ENCODE measurements at places on chromosomes 6 and 20.
A peak's percentile ranks its signal among the peaks of the same experiment; 100 is the strongest.

DNA sequence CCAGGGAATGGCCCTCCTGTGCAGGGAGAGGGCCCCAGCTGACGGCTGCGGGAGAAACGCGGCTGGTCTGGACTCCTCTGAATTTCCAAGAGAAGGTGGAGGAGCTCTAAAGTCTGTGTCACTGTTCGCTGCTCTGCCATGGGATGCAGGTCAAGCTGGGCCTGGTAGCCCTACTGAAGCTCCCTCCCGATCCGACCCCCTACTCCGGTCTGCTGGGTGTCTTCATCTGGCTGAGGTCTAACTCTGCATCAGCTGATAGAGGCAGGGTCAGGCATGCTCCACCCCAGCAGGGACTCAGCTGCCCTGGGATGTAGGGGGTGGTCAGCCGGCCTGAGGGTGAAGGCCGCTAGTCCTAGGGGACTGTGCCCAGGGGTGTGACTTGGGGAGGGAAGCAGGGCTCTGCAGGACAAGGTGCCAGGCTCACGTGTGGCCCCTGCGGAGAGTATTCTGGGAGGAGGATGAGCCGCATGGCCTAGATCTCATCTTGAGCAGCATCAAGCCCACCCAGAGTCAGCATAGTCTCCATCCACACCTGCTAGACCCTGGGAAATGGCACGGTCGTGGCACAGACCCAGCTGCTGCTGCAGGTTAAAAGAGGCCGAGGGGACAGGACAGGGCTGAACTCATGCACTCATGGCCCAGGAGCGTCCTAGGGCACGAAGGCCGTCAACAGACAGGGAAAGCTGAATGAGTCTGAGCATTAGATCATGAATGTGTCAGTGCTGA lies 1.4 kb downstream of the CST3 start:
- DNase-seq: no peak

DNA sequence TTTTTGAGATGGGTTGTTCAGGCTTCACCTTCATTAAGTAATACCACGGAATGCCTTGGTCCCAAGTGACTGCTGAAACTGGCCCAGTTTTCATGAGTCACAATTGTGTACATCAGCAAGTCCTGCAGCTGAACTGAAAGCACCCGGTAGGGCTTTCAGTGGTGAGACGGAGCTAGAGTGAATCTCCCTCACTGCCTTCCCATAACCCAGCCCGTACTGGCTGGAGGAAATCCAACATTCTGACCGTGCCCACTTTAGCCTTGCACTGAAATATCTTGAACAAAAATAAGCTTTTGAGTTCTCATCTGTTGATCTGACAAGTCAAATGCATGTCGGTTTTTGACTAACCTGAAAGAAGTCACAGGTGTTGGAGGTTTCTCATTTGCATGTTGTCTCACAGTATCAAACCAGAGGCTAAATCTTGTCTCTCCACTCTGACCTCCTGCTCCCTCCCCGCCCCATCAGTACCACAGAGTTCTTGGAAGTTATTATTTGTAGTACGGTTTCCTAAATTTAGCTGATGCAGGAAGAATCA lies 35.9 kb downstream of the DUSP22 start:
- no peak for DNase-seq

DNA sequence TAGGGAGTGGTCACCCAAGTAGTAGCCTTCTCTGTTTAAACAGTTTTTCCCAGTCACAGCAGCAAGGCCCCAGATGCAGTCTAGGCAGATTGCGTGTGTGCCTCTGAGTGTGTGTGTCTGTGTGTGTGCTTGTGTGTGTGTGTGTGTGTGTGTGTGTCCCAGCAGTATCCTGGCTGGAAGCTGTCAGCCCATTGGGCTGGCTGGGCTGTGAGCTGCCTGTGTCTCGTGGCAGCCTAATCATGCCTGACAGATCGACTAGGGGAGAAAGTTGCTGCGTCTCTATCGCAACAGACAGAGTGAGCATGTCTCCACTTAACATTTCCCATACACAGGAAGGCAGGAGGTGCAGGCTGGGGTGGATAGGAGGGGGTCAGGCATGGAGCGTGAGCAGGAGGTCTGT lies 42.9 kb upstream of the LRFN2 start:
- DNase-seq: no peak

- no peak for DNase-seq
Observed at GRCh38 chr6:25419879-25420278, 140.7 kb downstream of the CARMIL1 start.

- no peak for DNase-seq
Observed at GRCh38 chr6:111808493-111808892, 64.8 kb downstream of the FYN start.

DNA sequence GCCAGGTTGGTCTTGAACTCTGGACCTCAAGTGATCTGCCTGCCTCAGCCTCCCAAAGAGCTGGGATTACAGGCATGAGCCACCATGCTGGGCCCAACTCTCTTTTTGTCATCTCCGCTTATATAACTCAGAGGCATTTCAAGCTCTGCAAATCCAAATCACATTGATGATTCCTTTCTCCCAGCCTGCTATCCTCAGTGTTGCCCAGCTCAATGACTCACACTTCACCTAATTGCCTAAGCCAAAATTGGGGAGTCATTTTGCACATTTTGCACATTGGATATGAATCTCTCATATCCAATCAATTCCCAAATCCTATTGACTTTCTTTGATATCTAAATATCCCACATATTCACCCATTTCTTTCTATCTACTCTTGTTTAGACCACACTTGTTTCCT lies 3.9 kb downstream of the UTRN start:
- DNase-seq: no peak

- DNase-seq: peak; percentile 60
Observed at GRCh38 chr20:38945012-38945411, 17.1 kb upstream of the DHX35 start.

- DNase-seq: no peak
Observed at GRCh38 chr6:97456070-97456469, 173.1 kb upstream of the MMS22L start.

DNA sequence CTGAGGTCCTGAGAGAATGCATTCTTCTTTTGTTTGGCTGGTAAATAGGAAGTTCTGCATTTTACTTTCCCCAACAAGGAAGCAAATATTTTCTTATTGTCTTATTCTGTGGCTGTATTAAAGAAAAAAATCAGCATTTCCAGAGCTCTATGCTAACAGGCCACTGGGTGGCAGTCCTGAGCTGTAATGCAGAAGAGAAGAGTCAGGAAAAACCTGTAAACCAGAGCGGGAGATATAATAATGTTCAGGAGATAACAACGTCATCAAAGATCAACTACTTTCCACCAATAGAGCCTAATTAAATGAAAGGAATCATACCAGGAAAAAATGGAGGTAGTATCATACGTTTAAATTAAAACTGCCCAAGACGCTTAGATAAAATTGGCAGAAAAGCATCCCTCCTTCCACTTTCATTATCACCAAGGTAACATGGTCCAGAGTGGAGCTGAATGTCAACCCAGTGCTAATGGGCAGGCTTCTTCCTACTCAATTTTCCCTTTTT lies 55.6 kb upstream of the CARMIL1 start:
- DNase-seq: peak; percentile 87

DNA sequence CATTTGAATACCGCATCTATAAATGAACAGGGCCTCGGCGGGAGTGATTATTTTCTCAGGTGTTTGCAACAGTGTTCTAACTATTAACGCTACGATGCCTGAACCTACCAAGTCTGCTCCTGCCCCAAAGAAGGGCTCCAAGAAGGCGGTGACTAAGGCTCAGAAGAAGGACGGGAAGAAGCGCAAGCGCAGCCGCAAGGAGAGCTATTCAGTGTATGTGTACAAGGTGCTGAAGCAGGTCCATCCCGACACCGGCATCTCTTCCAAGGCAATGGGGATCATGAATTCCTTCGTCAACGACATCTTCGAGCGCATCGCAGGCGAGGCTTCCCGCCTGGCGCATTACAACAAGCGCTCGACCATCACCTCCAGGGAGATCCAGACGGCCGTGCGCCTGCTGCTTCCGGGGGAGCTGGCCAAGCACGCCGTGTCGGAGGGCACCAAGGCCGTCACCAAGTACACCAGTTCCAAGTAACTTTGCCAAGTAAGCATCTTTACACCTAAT lies 70.9 kb downstream of the HFE start:
- DNase-seq: no peak

DNA sequence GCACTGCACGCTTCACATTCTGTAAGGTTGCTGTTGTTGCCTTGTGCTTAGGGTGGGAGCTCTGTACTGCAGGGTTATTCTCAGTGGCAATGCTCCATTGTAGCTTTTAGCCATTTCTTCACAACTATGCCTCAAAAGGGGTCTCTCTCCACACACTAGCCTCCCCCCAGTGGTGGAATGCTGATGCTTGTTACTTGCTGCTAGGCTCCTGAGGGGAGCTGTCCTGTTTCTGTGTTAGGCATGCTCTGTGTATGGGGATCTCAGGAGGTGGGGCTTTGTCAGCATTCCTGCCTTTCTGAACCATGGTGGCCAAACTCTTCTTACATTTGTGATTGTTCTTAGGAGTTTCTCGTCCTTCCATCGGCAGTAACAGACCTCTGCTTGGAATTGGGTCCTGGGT lies 18.8 kb downstream of the TMEM170B start:
- DNase-seq: no peak

GRCh38 chr6:36336779-36337241 lies at the start of gene BNIP5:
TSS of gene BNIP5 (minus strand) at chr6:36336888. CDS start at chr6:36330690, 6,198 bp downstream.
- no peak for DNase-seq

GRCh38 chr6:119483908-119484307 lies 134.3 kb upstream of the MAN1A1 start:
- DNase-seq: no peak

DNA sequence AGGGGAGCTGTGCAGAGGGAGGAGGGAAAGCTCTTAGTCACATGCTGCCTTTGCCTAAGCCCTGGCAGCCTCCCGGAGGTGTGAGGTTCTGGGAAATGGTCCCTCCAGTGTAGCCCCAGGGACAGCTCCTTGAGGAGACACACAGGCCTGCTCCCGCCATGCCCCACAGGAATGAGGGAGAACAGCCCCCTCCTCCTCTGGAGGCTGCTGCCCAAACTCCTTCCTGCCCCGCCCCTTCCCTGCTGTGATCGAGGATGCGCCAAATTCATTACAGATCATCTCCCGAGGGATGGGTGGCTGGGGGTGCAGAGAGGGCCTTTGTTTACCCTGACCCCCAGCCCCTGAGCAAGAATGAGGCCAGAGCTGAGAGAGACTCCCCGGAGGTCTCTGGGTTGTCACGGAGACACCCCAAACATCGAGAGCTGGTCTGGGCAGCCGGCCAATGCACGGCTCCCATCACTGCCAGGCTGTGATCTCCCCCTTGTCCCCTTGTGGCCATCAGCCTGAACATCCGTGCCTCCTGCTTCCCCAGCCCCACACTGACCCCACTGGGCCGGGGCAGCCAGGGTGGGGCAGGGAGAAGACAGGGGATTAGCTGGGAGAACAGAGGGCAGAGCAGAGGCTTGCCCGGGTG lies 8.4 kb downstream of the CYP21A2 start:
- peak; percentile 24 for DNase-seq

GRCh38 chr20:32585011-32585585 lies at the start of gene NOL4L:
TSS of gene NOL4L (minus strand) at chr20:32585333. CDS start at chr20:32584890, 443 bp downstream.
- peak; percentile 77 for DNase-seq

DNA sequence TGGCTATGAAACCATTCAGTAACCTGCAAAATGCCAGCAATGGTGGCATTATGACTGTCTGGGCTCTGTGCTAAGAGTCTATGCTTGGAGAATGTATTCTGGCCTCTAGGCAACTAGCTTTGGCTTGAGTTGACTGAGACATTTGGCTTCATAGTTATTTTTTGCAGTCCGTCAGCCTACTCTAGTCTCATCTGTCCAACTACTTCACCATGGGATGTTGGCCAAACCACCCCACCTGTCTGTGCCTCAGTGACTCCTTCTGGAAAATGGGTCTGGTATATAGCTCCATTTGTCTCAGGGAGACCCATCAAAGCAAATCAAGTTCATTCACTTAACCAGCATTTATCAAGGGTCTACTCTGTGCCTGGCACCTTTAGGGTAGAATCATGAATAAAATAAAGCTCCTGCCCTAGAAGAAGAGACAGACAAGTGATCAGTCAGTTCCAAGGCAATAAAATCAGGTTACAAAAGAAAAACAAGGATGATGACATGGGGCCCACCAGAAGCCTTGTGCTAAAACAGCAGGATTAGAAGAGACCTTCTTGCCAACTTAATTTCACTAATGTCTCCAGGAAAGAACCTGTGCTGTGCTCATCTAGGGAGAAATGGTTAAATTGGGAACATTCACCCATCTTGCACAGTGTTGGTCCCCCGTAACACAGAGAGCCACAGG lies 102.4 kb upstream of the ARMC2 start:
- DNase-seq: no peak

DNA sequence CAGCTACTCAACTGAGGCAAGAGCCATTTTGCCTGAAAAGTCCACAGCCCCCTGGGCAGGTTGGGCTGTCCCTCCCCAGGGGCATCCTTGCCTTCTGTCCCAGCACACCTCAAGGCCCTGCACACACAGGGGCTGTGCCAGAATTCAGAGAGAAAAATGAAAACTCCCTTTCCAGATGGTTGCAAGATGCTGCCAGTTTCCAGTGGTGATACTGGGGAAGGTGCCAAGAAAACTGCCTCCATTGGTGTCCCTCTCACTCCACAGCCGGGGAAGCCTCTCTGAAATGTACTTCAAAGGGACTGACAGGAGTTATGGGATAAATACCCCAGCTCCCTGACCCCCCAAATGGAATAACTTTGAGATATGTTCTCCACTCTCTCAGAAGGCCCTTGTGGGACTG lies 154.2 kb upstream of the MAFB start:
- no peak for DNase-seq

DNA sequence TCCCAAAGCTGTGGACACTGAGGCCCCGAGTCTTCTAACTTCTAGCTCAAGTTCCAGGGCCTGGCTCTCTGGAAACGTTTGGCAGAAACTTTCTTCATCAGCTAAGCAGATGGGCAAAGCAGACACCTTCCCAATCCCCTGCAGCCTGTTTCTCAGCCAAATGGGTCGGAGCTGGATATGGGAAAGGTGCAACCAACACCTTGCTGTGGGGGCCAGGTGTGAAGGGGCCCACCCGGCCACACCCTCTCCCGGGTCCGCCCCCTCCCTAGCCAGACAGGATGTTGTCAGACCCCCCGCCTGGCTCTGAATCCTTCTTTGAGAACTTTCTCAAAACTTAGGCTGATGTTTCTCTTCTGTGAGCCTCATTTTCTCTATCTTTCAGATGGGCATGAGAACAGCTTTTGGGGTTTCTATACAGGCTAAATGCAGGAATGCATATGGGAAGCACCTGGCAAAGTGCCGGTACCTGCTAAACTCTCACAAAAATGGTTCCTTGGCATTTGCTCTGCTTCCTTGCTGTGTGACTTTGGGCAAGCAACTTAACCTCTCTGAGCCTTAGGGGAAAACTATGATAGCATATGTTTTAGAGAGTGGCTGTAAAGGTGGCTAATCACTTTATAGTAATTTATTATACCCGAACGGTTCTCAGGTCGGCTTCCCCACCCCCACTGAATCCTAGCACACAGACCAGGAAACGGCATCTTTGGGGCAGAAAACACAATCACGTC lies 1.8 kb downstream of the SNAI1 start:
- no peak for DNase-seq

Measured in hematopoietic multipotent progenitor cell treated with erythropoietin and hydrocortisone succinate and interleukin-3 and kit ligand, for 4 days (in vitro differentiated cells).